Thyroid gland (tissue), 4 donors: ENCODE measurements at places on chromosomes 12 and 14. TPM values are rescaled to one million over a fixed set of nuclear protein-coding genes. Genes with fewer than 3 reads are reported as not detected.

DNA sequence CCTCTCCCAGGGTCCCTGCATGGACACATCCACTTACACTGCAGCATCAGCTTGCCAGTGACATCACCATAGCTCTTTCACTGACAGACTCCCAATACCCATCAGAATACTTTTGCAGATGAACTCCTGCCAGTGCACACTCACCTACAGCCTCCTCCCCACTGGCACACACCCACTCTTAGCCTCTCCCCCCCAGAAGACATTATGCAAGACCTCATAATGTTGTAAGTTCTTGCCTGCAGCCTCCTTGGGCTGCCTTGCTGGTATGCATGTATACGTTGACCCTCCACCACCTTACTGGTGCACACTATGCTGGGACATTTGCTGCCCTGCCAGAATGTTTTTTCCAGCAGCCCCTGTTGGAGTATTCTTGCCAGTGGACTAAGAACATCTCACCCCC, 324.2 kb downstream of the AEBP2 start:
- no peaks in the 10 kb centered on the region for H3K27me3 ChIP-seq
- H3K36me3 ChIP-seq: no peaks in the 10 kb centered on the region
- H3K4me3 ChIP-seq: no peak overlapping the region
- DNase-seq: no peak
- no peak overlapping the region for H3K27ac ChIP-seq

GRCh38 chr12:92608151-92609091, 94.4 kb upstream of the PLEKHG7 start:
- DNase-seq: no peak
- H3K27ac ChIP-seq: no peak overlapping the region
- H3K4me1 ChIP-seq: no peaks in the 10 kb centered on the region
- H3K4me3 ChIP-seq: no peak overlapping the region
- no peaks in the 10 kb centered on the region for H3K27me3 ChIP-seq

Gene JPH4
- total RNA-seq: 0.11 TPM

- H3K4me3 ChIP-seq: no peak overlapping the region
- no peaks in the 10 kb centered on the region for H3K27me3 ChIP-seq
- DNase-seq: no peak
- no peaks in the 10 kb centered on the region for H3K36me3 ChIP-seq
- H3K27ac ChIP-seq: no peak overlapping the region
- no peaks in the 10 kb centered on the region for H3K4me1 ChIP-seq
Measured at GRCh38 chr12:111122458-111122878, 202.1 kb upstream of the MYL2 start.

- H3K36me3 ChIP-seq: no peaks in the 10 kb centered on the region
- no peak overlapping the region for H3K27ac ChIP-seq
- peaks cover 3% of the 10 kb centered on the region for H3K4me1 ChIP-seq
- no peak overlapping the region for H3K4me3 ChIP-seq
Measured at GRCh38 chr12:44193281-44193680, 357.4 kb downstream of the TMEM117 start.

DNA sequence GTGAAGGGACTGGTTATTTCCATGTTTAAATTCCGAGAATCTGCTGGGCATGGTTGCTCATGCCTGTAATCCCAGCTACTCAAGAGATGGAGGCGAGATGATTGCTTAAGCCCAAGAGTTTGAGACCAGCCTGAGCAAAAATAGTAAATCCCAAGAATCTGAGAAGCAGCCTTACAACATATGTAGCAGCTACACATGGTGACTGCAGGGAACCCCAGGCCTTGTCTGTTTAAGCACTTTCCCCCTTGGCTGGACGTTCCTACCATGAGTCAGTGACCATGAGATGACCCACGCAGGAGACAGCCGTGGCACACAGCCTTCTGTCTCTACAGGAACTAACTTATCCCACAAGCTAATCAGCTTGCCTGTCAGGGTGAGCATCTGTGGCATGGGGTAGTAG, 5.5 kb upstream of the SLC24A4 start:
- no peaks in the 10 kb centered on the region for H3K36me3 ChIP-seq
- H3K4me3 ChIP-seq: no peak overlapping the region
- DNase-seq: no peak
- no peaks in the 10 kb centered on the region for H3K27me3 ChIP-seq
- no peak overlapping the region for H3K27ac ChIP-seq
- H3K4me1 ChIP-seq: no peaks in the 10 kb centered on the region

DNA sequence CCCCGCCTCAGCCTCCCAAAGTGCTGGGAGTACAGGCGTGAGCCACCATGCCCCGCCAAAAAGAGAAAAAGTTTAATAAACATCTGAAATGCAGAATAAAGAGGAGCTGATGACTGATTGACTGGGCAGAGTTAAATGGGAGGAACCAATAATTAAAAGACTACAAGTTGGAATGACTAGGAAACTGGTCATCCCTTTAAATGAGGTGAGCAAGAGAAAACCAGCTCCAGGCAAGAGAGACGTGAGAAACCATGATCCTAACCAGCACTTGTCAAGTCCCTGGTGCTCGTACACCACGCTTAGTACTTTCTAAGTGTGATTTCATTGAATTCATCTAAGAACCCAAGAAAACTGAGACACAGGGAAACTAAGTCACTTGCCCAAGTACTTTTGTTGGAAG, 47.9 kb downstream of the MAP1LC3B2 start:
- no peaks in the 10 kb centered on the region for H3K27me3 ChIP-seq
- H3K4me3 ChIP-seq: no peak overlapping the region
- H3K36me3 ChIP-seq: no peaks in the 10 kb centered on the region
- peaks cover 12% of the 10 kb centered on the region for H3K4me1 ChIP-seq
- DNase-seq: no peak

GRCh38 chr14:100668352-100668751, 58.3 kb upstream of the DLK1 start:
- H3K36me3 ChIP-seq: no peaks in the 10 kb centered on the region
- H3K4me3 ChIP-seq: no peak overlapping the region
- H3K4me1 ChIP-seq: peaks cover 15% of the 10 kb centered on the region

Gene FOXN4
- not detected for total RNA-seq

GRCh38 chr12:109458771-109459208, 18.3 kb downstream of the KCTD10 start:
- H3K4me3 ChIP-seq: no peak overlapping the region
- no peak for DNase-seq
- H3K27me3 ChIP-seq: no peaks in the 10 kb centered on the region
